Epithelial cell of prostate (primary cell): ENCODE measurements at places on chromosomes 12 and 14.

DNA sequence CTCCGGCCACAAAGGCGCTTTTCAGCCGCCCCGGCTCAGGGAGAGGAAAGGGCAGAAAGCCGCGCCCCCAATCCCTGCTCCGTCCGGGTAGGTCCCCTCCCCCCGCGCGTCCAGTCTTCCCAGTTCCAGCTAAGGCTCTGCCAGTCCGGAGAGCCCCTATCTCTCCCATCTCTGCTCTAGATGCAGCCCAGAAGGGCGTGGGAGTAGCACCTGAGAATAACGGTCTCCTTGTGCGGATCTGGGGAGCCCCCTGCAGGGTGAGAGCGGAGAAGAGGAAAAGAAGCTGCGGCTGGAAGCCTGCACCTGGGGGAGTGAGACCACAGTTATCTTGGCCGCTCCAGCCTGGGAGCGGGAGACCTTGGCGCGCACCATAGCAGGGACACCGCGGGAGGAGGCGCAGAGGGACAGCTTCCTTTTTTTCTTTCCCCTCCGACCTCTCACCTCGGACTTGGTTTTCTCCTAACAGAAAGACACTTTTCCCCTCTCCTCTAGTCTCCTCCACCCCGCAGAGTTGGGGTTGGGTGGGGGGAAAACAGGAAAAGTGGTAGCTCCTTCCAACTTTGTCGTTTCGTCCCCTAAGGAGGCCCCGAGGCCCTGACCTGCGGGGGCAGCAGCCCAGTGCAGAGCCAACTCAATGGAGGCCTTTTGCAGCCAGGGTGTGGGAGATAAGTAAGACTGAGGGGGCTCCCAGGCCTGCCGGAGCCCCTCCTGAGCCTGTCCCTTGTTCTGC, 2.4 kb downstream of the DHH start:
- no peak for DNase-seq

DNA sequence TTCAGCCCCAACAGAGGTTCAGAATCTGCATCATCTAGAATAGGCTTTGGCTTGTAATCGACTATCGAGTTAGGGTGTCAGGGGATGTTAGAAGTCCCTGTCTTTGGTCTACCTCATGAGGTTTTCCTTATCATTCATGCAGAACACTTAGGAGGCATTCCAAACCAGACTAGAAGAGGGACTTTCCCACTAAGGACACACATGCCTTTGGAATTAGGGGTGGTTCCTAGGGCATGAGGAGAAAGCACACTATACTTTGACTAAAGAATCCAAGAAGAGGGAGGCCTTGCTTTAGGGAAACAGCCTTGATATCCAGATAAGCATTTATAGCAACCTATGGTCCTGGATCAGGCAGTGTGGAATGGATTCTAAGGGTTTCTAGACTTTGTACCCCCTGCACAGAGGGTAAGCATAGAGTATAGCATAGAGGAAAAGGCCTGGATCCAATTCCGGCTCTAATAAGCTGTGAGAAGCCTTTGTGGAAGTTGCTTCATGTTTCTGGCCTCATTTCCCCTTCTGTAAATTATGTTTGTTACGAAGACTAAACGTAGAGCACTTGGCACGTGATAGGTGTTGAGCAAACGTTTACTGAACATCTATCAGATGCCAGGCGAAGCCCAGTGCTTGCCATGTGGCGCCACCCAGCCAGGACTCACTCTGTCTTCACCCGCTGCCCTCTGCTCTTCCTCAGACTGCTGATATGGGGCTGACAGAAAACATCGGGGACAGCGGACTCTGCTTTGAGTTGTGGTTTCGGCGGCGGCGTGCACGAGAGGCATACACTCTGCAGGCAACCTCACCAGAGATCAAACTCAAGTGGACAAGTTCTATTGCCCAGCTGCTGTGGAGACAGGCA, 13.2 kb downstream of the ZNF219 start:
- no peak for DNase-seq

GRCh38 chr14:53478174-53478573, 325.1 kb upstream of the DDHD1 start:
- no peak for DNase-seq

GRCh38 chr14:37047996-37048395, 124.4 kb downstream of the SLC25A21 start:
- DNase-seq = no peak

DNA sequence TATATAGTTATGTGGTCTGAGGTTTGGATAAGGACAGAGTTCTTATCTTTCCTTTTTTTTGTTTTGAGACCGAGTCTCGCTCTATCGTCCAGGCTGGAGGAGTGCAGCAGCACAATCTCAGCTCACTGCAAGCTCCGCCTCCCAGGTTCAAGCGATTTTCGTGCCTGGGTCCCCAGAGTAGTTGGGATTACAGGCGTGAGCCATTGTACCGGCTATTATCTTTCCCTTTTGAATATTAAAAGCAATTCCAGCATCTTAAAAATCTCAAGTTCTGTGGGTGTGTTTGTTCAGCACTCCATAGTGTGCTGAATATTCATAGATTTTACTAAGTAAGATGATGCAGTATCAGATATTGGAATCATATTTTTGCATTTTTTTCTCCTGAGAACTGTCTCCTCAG, 404.4 kb upstream of the RGS6 start:
- DNase-seq = no peak

GRCh38 chr14:82045339-82045738, 511.7 kb upstream of the SEL1L start:
- no peak for DNase-seq

DNA sequence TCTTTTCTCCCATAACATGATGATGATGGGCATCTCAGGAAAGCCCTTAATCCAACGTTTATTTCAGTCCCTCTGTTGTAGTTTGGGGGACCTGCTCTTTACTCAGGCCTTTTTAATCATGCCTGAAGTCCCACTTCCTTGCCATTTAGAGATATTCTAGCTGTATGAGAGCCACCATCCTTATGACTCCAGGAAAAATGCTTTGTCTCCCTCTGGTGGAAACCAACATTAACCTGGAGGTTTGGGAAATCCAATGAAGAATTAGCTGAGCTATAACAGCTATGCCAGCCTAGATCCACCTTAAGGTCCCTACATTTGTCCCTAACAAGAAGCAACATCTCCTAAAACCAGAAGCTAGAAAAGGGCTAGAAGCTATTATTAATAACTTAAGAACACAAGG, 1399.1 kb downstream of the LRFN5 start:
- no peak for DNase-seq

- no peak for DNase-seq
These were observed 31.7 kb upstream of the PNMA1 start for GRCh38 chr14:73745571-73746519.

DNA sequence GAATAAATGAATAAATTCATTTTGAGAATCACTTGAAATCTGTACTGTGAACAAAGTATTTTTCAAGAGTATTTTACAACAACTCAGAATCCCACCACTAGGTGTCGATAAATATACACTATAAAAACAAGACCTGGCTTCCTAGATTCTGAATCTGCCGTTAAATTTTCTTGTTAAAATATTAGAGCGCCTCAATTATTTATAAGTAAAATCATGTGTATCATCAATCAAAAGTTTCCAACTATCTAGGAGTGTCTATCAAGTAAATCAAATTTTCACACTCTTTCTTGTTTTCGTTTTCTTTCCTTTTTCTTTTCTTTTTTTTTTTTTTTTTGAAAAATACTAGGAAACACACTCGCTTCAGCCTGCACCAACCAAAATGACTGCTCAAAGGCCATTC, 179.2 kb upstream of the DCN start:
- no peak for DNase-seq

- no peak for DNase-seq
These were observed 2.2 kb downstream of the DACT1 start for GRCh38 chr14:58639842-58640484.

GRCh38 chr14:70770490-70770889, 38.8 kb downstream of the MAP3K9 start:
- DNase-seq = peak; percentile 85

- DNase-seq = no peak
These were observed 9.6 kb downstream of the BAG5 start for GRCh38 chr14:103552846-103553210.

DNA sequence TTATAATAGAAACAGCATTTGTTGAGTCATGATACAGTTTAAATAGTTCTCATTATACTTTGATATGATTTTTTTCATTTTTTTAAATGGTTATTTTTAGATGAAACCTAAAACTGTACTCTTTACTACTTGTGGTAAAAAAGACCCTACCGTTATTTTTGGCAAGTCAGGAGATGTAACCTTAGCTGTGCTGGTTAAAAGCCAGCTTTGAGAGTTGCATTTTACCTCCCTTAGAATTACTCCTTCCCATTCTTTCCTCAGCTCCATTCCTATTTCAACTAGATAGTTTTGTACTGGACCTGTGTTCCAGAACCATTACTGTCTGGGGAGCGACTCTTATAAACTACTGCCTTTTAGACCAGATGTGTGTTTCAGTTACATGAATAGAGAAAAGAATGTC, 92.0 kb downstream of the RAD51B start:
- DNase-seq = no peak

DNA sequence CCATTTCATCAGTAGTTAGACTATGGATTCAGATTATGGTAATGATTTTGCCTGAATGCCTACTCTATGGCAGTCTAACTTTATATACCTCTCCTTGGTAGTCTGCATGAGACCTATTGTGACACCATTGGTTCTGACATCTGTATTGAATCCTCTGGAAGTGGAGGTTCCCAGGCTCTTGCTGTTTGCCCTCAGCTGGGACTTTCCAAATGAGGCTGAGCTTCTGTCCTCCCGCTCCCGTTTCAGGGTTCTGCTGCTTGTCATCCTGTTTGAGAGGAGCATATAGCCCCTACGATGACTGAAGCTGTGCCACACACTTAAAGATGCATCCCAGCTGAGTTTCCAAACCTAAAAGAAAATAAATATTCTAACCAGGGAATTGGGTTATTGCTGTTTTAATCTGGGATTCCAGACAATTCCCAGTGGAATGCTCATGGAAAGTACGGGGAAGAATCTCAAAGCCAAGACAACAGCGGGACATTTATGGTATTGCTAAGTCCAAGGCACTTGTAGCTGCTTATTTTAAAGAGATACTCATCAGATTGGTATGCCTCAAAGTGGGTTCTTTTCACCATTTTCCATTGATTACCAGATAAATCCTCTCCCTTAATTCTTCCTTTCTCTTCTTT, 105.9 kb downstream of the ETV6 start:
- no peak for DNase-seq

DNA sequence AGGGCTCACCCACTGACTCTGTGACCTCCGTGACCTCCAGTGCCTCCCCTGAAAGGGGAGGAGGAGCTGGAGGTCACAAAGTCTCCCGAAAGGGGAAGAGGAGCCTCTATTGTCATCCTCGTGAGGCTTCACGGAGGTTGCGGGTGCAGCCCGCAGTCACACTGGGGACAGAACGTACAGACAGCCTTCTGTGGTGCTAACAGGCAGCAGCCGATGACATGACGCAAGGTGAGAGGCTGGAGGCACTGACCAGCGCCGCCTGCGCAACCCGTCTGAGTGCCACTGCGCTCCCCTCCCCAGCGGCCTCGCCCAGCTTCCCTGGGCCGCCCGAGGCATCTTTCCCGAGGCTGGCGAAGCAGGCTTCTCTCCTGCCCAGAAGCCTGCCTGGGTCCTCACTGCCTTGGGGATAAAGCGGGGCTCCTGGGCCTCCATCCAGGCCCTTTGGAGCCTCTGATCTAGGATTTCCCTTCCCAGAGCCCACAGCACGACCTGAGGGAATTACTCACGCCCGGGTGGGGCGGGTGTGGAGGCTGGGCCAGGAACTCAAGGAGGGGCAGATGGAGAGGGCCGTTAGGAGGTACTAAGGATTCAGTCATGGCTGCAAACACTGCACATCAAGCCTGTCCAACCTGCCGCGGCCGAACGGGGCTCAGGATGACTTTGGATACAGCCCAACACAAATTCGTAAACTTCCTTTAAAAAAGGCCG, 12.3 kb upstream of the LBHD2 start:
- DNase-seq = no peak

- no peak for DNase-seq
These were observed 165.7 kb downstream of the SRGAP1 start for GRCh38 chr12:64010069-64010686.

DNA sequence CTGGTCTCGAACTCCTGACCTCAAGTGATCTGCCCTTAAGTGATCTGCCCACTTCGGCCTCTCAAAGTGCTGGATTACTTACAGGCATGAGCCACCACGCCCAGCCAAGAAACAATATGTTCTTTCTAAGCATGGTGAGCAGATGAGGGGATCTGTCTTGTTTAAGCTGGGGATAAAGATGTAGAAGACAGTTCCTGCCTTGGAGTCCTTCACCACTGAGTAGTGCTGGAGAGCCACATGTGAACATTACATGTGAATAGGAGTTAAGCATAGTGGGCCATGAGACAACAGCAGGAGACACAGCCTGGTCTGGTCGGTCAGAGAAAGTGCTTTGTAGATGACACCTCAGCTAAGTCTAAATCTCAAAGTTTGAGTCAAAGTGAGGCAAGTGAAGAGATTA, 26.0 kb downstream of the TMBIM6 start:
- DNase-seq = no peak

DNA sequence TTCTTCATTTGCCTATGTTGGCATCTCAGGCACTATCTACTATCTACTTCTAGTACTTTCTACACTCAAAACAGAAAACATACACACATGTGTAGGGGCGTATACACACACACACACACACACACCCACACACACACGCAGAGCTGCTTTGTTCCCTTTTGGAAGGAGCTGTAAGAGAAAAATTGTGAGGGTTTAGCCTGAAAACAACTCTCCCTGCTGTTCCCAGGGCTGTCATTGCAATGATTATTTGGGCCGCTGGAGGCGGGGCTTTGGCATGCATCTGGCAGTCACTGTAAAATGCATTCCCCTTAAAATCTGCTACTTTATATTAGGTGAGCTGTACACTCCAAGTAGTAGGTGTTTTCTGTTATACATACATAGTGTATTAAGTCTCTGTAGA, 29.1 kb upstream of the SLC38A2 start:
- no peak for DNase-seq

- no peak for DNase-seq
These were observed 18.0 kb downstream of the TNFAIP2 start for GRCh38 chr14:103141117-103141796.
